ENCODE measurements at places on chromosomes 5 and 9. TPM values are rescaled to one million over a fixed set of nuclear protein-coding genes. Genes with fewer than 3 reads are reported as not detected.

DNA sequence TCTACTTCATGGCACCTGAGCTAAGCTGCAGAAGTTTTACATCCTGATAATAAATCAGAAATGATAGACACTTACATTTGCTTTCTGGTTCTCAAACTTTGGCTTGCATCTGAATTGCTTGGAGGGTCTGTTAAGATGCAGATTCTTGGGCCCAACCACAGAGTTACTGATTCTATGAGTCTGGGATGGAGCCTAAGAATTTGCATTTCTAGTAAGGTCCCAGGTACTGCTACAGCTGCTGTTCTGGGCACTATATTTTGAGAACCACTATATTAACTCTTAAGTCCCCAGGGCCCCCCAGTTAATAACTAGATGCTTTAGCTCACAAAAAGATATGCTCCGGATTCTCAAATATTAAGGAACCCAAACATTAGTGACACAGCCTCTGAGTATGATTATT, 69.8 kb upstream of the DAB2 start:
- no peak for DNase-seq
- no peaks in the 10 kb centered on the region for H3K4me1 ChIP-seq
- no peak overlapping the region for H3K4me3 ChIP-seq
- H3K27me3 ChIP-seq: no peaks in the 10 kb centered on the region
- H3K27ac ChIP-seq: no peak overlapping the region

GRCh38 chr9:136088481-136088938, 6.6 kb downstream of the NACC2 start:
- no peak overlapping the region for H3K27ac ChIP-seq
- DNase-seq: no peak
- H3K4me1 ChIP-seq: peaks cover 8% of the 10 kb centered on the region
- H3K36me3 ChIP-seq: no peaks in the 10 kb centered on the region

PHYHD1 gene
- total RNA-seq: not detected

DNA sequence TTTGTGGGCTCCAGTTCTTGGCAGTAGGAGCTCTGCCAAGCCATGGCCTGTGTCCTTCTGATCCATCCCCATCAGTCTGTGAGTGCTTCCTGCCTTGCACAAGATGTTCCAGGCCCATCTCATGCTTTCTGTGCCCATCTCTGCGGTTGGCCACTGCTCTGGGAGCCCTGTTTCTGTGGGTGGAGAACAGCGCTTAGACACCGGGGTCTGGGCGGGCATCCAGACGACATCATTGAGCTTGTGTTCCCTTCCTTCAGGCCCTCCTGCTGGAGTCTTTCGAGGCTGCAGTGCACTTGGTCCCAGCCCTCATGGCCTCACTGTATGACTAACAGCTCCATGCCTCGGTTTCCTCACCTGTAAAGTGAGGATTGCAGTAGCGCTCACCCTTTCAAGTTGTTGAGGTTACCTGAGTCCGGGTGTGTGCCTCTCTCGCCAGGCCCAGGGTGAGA, 14.9 kb upstream of the CARD19 start:
- H3K4me3 ChIP-seq: no peak overlapping the region
- no peak for DNase-seq
- no peaks in the 10 kb centered on the region for H3K27me3 ChIP-seq
- peaks cover 3% of the 10 kb centered on the region for H3K4me1 ChIP-seq
- H3K27ac ChIP-seq: no peak overlapping the region
- H3K36me3 ChIP-seq: peaks cover 13% of the 10 kb centered on the region

PCDHAC1 gene
- total RNA-seq: not detected

SLC34A3 gene
- total RNA-seq: not detected

IPO11 gene
- 33.6 TPM for total RNA-seq

ADAMTS2 gene
- total RNA-seq: 0.05 TPM

DNA sequence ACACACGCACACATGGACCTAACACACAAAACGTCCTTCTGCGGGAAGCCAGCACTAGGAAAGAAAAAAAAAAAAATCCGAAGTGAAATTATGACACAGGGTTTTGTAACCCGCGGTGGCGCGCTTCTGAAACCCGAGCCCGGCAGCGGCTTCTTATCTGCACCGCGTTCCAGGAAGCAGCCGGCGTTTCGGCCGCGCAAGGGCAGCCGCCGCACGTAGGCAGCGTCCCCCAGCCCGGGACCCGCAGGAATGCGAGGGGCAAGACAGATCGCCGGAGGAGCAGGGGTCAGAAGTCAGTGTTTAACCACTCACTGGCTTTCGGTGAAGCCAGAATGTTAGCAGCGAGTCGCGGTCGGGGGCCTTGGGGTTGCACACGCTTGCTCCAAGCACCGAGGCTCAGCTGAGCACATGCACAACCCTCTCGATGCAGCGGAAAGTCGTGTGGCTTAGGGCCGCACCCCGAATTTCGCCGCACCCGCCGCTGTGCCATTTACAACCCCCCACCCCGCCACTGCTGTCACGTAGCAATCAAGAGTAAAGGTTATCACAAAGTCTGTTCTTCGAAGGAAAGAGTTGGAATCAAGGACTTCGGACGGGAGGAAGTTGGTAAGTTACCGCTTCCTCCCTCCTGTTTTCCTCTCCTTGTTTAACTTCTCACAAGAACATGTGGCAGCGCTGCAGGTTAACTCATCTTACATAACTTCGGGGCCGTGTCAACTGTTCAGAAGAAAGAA, 167.9 kb downstream of the AUH start:
- no peaks in the 10 kb centered on the region for H3K27me3 ChIP-seq
- no peak overlapping the region for H3K27ac ChIP-seq
- DNase-seq: no peak
- H3K4me3 ChIP-seq: peak overlapping the region; percentile 65
- H3K36me3 ChIP-seq: no peaks in the 10 kb centered on the region
- H3K4me1 ChIP-seq: peaks cover 23% of the 10 kb centered on the region

Measured in GM12878 (cell line).